Stimulated activated CD8-positive, alpha-beta memory T cell treated with anti-CD3 and anti-CD28 coated beads, Interleukin-2, amount 100 ng/mL, for 1 hour (primary cell): ENCODE measurements at places on chromosomes 2 and 18.

DNA sequence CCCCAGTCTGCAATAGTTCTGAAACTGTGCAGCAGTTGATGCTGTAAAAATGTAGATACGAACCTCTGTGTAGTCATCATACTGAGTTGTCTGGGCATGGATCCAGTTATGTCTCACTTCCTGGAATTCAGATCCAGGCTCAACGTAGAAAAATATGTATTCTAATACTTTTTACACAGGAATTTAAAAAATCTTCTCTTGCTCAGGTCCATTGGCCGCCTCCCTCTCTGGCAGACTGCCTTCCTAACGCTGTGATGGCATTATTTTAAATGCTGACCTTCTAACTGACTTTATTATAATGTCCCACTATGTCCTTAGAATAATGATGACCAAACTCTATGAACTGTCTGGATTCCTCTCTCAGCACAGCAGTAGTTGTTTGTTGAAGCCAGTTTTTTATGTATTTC is 119.6 kb downstream of the FEZ2 start:
- no peak for DNase-seq

DNA sequence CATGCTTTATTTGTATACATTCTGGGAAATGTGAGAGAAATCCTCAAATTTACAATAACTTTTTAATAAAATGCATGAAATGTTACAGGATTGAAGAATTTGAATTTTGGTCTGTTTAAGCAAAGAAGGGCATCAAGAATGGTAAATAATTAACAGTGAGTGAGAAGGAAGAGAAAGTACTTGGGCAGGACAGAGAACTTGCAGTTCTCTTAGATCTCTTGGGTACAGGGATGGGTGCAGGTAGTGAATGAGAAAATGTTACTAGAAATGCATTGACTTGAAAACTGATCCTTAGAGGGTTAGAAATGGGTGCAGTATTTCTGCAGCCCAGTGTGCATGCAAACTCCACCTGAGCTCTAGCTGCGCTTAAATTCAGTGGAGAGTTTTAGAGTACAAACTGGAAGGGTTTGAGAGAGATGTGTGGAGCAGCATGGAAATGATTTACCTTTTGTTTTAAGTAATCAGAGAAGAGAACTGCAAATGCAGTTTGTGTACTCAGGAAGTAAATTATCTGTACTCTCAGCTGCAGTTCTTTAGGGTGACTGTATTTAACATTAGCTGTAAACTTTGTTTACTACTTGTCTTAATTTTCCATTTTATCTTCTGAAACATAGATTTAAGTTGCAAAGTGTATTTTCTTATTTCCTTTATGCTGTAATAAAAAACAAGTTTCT is 51.0 kb upstream of the RAB27B start:
- no peak for DNase-seq

GRCh38 chr2:242098445-242099128 is 229.1 kb downstream of the RTP5 start:
- no peak for DNase-seq

- DNase-seq = no peak
Measured at GRCh38 chr2:197852108-197852507, 47.7 kb downstream of the PLCL1 start.

DNA sequence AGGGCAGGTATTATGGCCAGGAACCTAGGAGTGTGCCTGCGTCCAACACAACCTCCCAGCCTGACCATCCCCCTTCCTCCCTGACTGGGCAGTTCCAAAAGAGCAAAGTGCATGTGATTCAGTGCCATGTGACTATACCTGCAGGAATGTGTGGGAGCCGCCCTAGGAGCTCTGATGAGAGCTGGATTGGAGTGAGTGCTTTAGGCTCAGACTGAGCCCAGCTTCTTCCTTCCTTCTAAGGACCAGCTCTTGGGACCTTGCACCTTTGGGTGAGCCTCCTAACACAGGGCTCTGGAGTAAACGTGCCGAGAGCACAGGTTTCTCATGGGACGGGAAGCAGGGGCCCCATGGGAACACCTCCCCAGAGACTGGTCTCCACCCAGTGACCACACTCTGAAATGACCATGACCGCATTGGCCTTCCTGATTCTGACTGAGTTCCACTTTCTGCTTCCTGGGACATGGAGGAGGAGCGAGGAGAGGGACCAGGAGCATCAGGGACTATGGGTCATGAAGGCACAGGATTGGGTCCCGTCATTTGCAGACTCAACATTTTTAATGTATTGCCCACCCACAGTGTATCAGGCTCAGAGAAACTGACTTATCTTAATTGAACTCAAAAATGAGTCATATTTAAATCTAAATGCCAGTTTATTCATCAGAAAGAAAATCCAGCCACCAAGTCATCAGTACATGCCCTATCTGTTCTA is 87.8 kb upstream of the BCL2L11 start:
- no peak for DNase-seq
